ENCODE measurements at places on chromosomes 7 and 10. TPM values are rescaled to one million over a fixed set of nuclear protein-coding genes. Genes with fewer than 3 reads are reported as not detected.
A peak's percentile ranks its signal among the peaks of the same experiment; 100 is the strongest.

The LIPK gene
- not detected for total RNA-seq

DNA sequence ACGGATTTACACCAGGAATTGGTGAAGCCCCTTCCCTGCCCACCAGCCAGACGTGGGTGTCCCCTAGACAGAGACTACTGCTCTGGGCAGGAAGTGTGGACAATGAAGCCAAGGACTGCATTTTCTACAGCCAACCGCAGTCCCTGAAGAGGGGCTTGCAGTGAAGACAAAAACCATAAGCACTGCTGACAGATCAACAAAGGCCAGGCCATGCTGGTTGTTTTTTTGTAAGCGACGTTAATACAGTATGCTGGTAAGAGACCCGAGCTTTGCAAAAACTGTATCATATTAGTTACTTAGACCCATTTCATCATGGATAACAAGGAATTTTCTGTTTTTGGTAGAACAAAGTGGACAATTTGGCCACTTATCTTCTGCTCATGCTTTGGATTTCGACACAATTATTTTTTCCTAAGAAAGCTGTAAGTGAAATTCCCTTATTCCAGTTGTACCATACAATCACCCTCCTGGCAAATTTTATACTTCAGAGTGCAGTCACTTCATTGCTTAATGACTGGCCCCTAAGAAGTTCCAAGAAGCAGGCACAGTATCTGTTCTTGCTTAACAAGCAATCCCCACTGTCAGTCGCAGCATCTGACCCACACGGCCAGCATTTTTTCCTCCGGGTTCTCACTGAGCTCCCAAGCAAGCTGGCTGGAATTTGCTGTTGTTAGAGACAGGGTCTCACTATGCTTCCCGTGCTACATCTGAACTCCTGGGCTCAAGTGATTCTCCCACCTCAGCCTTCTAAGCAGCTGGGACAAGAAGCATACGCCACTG is 163.5 kb downstream of the PARD3 start:
- DNase-seq = no peak
- H3K36me3 ChIP-seq = no peaks in the 10 kb centered on the region
- H3K4me1 ChIP-seq = no peaks in the 10 kb centered on the region
- H3K4me3 ChIP-seq = no peak overlapping the region
- no peaks in the 10 kb centered on the region for H3K27me3 ChIP-seq

DNA sequence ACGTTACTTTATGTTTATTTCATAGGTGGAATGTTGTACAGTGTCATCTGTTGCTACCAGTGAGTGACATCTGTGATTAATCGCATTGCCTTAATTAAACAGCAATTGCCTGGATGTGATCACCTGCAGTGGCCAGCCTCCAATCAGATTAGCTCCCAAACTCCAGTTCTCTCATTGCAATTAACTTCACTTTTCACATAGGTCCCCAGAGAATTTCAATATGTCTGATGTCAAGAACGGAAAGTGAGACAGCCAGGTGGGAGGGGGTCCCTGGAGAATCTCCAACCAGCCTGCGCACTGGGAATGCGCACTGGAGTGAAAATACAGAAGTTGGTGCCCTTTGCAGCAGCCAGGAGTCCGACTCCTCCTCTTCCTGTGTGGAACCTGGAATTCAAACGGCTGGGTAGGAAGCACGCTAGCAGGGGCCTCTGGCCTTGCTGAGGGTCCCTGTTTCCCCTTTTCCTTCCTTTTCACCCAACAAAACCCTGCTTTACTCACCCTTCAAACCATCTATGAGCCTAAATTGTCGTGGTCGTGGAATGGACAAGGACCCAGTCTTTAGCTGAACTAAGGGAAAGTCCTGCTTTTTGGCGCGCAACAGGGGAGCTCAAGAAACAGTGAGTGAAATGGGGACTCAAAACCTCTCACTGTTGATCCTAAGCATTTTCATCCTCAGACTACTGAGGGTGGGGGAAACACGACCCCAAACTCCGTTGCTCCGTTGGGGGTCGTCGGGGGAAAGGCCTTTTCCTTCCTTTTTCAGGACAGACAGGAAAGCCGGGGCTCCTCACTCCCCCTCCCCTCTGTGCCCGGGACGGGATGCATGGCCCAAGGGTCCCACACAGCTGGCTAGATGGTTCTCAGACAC is 1355.5 kb upstream of the LRRTM3 start:
- no peak for DNase-seq
- no peaks in the 10 kb centered on the region for H3K27me3 ChIP-seq
- H3K4me3 ChIP-seq = no peak overlapping the region
- H3K4me1 ChIP-seq = no peaks in the 10 kb centered on the region
- H3K27ac ChIP-seq = no peak overlapping the region

The RET gene
- 0.22 TPM for total RNA-seq

- H3K4me1 ChIP-seq = peaks cover 52% of the 10 kb centered on the region
- no peaks in the 10 kb centered on the region for H3K27me3 ChIP-seq
- H3K36me3 ChIP-seq = peaks cover 14% of the 10 kb centered on the region
- no peak for DNase-seq
These were observed 9.0 kb downstream of the EIF4H start for GRCh38 chr7:74183142-74183541.

GRCh38 chr7:66747881-66748511 is 7.5 kb downstream of the RABGEF1 start:
- no peaks in the 10 kb centered on the region for H3K27me3 ChIP-seq
- H3K36me3 ChIP-seq = peaks cover 3% of the 10 kb centered on the region
- H3K4me1 ChIP-seq = no peaks in the 10 kb centered on the region
- no peak overlapping the region for H3K4me3 ChIP-seq
- H3K27ac ChIP-seq = no peak overlapping the region
- DNase-seq = no peak

- no peak for DNase-seq
- peaks cover 13% of the 10 kb centered on the region for H3K4me1 ChIP-seq
- peak overlapping the region; percentile 99 for H3K27ac ChIP-seq
These were observed 948 bp downstream of the ZNF138 start for GRCh38 chr7:64795176-64795575.

DNA sequence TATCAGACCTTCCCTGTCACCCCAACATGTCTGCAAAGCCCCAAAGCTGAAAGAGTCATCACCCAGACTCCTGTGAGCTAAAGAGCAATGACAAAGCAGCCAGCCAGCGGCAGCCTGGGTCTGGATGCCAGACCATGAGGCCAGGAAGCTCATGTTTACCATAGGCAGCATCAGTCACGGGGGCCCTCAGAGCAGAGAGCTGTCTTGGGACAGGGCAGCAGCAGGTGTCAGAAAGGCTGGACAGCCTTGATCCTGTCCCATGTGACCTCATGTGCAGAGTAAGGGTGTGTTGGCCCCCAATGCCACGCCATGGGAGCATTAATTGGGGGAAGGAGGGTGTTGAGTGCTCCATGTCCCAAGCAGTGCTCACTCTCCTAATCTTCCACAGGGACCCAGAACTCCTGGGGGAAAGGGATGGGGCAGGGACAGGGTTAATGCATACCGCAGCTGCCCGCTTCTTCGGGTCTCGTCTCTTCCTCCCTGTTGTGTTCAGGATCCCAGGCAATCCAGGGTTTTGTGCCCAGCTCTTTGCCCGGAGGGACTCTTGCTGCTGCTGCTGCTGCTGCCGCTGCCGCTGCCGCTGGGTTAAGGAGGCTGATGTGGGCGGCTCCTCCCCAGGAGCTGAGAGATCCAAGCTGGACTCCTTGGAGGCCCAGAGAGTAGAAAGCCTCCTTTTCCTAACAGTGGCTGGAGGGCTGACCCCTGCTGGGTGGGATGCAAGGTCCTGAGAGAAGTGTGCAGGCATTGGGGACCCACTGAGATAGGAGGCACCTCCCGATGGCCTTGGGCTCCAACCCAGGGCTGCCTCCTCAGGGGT is 7.1 kb downstream of the CCDC201 start:
- no peak overlapping the region for H3K27ac ChIP-seq
- H3K4me1 ChIP-seq = no peaks in the 10 kb centered on the region
- no peak overlapping the region for H3K4me3 ChIP-seq

DNA sequence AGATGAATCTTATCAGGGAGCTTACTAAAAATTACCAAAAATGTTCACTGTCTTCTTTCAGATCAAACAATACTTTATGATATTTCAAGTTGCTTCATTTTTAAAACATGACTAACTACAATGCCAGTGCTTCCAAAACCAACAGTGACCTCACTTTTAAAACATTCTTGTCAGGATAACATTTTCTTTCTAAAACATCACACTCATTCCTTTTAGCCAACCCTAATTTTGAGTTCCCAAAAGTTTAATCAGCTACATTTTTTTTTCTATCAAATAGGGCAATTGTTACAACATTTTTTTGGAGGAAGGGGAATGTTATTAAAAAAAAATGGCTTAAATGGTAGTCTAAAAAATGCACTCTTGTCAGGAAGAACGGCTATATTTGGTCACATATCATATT is 37.3 kb downstream of the RTKN2 start:
- H3K27ac ChIP-seq = no peak overlapping the region
- H3K4me3 ChIP-seq = no peak overlapping the region
- no peaks in the 10 kb centered on the region for H3K27me3 ChIP-seq
- no peak for DNase-seq
- H3K4me1 ChIP-seq = peaks cover 5% of the 10 kb centered on the region
- H3K36me3 ChIP-seq = peaks cover 11% of the 10 kb centered on the region

DNA sequence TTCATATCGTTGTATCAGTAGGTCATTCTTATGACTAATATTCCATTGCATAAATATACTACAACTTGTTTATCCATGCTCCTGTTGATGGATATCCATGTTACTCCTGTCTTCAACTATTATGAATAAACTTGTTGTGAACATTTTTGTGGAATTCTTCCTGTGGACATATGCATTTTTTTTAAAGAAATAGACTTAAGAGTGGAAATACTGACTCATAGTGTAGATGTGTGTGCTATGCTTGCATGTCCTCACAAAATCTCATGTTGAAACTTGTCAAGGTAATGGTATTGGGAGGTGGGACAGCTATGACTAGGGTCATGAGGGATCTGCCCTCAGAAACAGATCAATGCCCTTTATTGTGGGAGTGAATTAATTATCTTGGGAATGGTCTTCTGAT is 240.5 kb upstream of the PRSS58 start:
- H3K4me3 ChIP-seq = peak overlapping the region; percentile 6
- no peak overlapping the region for H3K27ac ChIP-seq
- peaks cover 28% of the 10 kb centered on the region for H3K4me1 ChIP-seq
- no peaks in the 10 kb centered on the region for H3K36me3 ChIP-seq
- H3K27me3 ChIP-seq = no peaks in the 10 kb centered on the region
- no peak for DNase-seq

The EVX1 gene
- total RNA-seq = not detected

The GPRIN2 gene
- not detected for total RNA-seq

- H3K27me3 ChIP-seq = peaks cover 16% of the 10 kb centered on the region
- H3K4me3 ChIP-seq = no peak overlapping the region
- DNase-seq = no peak
- no peaks in the 10 kb centered on the region for H3K36me3 ChIP-seq
These were observed 16.2 kb downstream of the FGFBP3 start for GRCh38 chr10:91893051-91893450.

GRCh38 chr10:133306941-133307379 is 1.7 kb downstream of the TUBGCP2 start:
- H3K4me3 ChIP-seq = peak overlapping the region; percentile 55
- H3K4me1 ChIP-seq = peaks cover 9% of the 10 kb centered on the region
- peaks cover 3% of the 10 kb centered on the region for H3K36me3 ChIP-seq
